ENCODE measurements at places on chromosomes 16 and 17.

- no peak for DNase-seq
Measured at GRCh38 chr17:81228420-81228819, 5.7 kb upstream of the CEP131 start.

DNA sequence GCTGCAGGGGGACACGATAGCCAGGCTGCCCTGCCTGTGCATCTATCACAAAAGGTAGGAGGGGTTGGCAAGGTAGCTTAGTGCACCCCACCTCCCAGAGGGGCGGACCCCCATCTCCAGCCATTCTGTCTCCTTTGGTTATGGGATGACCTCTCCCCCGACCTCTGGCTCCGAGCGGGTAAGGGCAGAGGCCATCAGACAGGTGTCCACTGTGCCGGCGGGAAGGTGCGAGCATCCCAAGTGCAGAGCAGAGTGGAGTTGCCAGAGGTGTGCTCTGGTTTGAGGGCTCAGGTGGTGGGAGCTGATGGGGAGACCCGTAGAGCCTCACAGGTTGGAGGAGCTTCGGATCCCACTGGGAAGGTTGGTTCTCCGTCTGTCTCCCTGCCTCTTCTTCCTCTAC, 11.7 kb downstream of the LDHD start:
- no peak for DNase-seq

- DNase-seq, result no peak
Measured at GRCh38 chr17:79152636-79153035, 78.0 kb downstream of the ENGASE start.

DNA sequence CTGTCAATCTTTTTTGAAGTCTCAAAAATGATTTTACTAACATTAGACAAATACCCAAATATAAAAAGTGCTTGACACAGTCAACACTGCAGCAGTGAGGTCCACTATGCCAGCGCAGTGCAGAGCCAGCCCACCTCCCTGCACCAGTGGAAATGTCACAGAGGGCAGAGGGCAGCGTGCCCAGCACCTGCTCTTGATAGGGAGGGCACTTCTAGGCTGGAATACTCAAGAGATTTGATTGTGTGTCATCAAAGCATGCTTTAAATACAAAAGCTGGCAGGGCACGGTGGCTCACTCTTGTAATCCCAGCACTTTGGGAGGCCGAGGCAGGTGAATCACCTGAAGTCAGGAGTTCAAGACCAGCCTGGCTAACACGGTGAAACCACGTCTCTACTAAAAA, 136.0 kb downstream of the ANKRD11 start:
- DNase-seq, result no peak

DNA sequence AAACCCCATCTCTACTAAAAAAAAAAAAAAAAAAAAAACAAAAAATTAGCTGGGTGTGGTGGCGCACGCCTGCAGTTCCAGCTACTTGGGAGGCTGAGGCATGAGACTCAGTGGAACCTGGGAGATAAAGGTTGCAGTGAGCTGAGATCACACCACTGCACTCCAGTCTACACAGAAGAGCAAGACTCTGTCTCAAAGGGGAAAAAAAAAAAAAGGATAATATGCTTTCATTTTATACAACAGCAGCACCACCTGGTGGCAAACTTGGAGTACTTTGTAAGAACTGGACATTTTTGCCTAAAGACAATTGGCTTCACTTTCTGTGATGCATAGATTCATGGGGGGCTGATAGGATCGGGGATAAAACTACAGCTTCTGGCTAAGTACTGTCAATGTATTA, 8.5 kb downstream of the CHTF8 start:
- DNase-seq, result no peak

All from spinal cord (tissue), 10 donors.